ENCODE measurements at places on chromosomes 4 and X.

DNA sequence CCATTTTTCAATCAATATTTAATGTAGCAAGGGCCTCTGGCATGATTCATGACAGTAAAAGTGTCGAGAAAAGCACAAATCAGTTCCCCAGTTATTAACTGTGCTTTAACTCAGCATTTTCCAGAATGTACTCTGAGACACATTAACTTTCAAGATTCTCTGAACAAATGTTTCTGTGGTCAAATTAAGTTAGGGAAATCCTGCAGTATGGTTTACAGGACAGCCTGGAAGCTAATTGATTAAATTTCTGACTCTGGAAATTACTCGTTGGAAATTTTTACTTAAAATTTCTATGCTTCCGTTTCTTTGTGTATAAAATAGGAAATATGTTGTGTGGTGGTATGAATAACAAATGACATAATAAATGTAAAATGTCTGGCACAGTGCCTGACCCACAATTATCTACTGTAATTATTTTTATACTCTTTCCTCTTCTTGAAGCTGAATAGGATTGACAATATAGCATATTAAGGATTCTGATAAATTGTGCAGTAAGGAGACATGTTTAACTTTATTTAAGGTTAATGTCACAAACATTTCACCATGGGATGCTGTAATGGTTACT, 33.7 kb downstream of the STK32B start:
- DNase-seq: no peak

- no peak for DNase-seq
Measured at GRCh38 chrX:120614816-120615215, 10.9 kb downstream of the MCTS1 start.

DNA sequence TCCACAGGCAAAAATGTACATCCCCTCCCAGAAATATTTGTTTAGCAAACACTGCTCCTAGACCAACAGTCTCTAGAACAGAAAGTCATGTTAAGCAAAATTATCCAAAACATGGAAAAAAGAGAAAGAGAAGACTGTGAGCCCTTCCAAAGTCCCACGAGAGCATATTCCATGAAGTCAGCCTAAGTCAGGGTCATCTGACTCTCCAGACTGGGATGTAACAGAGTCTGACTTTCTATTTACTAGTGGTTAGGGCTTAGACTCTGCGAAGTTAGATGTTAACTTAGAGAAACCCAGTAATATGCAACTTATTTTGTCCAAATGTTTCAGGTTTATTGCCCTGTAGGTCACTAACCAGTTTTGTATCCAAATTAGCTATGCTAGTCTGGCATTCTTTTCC, 102.3 kb downstream of the MID1 start:
- DNase-seq: no peak

DNA sequence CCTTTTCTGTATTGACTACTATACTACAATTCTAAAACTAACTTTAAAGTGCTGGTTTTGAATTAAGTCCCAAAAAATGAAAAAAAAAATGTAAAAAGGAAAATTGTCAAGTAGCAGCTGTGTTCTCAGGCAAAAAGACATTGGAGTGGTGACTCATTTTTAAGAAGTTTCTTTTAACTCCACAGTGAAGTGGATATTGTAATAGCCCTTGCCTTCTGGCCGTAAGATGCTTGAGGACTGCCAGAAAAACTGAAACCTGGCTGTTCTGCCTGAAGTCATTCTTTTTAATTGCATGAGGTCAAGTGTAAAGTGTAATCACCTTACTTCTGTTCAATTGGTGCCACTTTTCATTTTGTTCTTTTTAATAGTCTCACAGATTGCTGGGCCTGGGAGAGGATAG, 28.9 kb downstream of the SPANXD start:
- no peak for DNase-seq

DNA sequence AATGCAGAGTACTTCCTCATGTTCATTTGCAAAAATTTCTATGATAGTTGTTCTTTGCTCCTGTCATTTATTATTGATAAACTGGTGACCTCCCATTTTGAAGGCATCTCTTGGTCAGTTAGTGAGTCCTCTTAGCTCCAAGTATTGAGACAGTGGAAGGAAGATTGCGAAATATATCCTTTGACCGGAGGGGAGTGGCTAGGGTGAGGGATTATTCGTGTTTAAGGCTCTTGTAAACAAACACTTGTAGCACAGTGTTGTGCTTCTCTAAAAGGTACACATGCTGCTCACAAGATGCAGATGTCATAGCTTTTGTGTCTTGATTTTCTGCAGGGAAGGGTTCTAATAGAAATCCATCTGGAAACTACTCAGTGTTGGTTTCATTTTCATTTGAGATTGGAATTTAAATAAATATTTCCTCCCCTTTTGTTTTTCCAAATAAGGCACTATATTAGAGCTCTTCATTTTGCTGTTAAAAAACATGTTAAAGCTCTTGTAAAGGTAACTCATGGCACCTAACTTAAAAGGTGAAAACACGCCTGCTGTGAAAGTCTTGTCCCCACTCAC, 21.8 kb downstream of the TXLNG start:
- no peak for DNase-seq

DNA sequence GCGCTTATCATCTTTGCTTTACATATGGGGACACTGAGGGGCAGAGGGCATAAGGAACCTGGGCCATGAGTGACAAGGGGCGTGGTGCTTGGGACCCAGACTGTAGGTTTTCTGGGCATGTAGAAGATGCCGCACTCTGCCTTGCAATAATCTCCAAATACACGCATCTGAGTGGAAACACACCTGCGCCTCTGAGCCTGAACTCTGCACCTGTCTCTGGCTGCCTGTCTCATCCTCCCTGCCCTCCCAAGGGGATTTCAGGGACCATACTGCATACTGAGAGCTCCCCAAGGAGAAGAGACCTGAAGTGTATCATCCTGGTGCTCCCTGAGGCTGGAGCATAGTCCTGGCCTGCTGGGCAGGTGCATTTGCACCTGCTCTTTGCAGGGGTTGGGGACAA, 34.7 kb upstream of the ASMTL start:
- no peak for DNase-seq

- no peak for DNase-seq
Measured at GRCh38 chr4:102439812-102440211, 61.3 kb upstream of the NFKB1 start.

GRCh38 chr4:5462896-5463295, 245.5 kb downstream of the EVC2 start:
- no peak for DNase-seq

DNA sequence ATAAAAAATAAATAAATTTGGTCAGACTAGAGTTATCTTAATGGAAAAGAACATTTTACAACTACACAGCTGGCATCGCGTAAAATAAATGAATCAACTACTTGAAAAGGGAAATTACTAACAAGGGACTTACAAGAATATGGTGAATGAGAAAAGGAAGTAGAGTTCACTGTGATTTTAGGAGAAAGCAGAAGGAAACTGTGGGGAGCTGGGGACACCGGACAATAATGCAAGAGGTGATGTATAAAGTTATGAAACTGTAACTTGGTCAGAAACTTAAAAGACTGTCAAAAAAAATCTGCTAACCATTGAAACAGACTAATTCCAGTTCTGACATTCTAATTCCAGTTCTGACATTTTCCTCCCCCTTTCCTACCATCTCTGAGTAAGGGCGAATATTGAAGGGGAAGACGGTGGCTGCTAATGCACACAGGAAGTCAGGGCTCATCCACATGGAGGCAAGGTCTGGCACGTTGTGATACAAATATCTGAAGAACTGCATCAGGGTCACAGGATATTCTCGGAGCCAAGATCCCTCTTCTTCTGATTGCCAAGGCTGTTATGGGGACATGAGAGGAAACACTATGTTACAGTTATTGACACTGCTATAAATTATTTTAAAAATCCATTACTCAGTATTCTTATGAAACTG, 170.5 kb downstream of the CDS1 start:
- no peak for DNase-seq

DNA sequence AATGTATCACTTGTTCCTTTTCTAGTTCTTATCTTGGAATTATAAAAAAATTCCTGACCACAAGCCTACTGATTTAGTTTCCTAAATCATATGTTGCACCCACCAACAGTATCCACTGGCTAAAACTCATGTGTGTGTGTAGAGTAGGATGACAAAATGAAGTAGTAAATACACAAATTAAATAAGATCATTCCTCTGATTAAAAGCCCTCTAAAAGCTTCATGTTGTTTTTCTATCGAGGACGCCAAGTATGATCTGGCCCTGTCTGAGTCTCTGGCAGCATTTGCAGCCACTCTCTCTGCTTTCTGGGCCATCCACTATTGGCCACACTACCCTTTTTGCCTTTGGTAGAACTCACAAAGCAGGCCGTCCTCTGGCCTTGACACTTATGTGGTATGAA, 183.4 kb downstream of the PACRGL start:
- no peak for DNase-seq

DNA sequence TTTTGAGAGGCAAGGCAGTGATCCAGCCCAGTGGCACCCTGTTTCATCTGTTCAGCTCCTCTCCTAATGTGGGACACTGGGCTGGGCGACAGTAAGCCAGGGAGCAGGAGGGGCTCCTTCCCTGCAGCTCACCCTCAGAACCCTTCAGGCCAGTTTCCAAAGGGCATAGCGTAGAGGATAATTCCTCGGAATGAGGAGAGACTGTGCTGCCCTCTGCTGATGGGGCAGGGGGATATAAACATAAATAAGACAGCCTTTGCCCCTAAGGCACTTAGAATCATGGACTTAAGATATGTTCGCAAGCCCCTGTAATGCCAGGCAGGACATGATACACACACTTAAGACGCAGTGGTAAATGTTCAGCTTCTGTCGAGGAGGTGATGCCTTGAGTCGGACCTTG, 27.9 kb upstream of the ZNF185 start:
- DNase-seq: no peak

Measured in activated effector memory CD4-positive, alpha-beta T cell treated with Interleukin-2 at 50 U/mL for 16 hours (primary cell).